ENCODE measurements at places on chromosomes 3 and 15.

DNA sequence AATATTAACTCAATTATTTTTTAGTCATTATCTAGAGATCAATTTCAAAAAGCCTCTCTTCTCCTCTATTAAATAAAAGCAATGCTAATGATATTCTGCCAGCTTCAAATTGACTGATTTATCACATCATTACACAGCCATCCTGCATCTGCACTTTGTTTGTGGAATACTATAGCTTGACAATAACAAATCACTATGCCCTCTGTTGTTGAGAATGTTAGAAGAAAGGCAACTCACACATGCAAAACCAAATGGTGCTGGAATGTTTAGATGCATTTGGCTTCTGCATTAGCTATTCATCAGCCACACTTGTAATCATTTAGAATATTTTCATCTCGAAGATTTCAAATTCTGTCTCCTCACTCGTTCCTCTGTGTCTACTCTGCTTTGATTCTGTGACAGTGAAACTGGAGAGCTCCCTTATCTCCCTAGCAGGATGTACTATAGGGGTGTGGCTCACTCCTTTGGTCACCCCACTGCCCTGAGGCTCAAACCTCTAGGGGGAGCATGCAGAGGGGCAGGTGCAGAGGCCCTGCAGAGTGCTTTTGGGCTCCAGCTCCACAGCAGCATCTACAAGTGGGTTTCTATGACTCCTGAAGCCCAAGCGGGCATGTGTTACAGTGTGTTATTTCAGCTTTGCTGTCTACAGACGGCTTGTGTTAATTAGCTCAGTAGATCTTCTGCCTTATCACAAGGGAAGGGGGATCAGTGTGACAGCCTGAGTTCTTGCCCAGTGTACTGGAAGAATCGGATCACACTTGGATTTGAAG lies 454.1 kb upstream of the BCHE start:
- no peak for DNase-seq

DNA sequence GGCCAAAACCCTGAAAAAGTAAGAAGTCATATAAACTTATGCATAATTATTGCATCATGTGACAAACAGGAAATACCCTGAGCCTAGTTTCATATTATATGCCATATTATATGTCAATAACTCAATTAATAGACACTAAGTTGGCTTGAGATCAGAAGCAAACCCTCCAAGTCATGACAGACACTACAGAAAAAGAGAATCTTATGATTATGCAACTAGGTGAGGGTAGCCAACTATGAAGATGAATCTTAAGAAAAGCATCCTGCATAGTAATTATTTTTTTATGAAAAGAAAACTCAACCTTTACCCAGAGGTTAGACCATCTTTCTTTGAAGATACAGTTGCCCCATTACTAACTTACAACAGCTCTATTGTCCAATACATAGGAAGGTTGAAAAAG lies 192.4 kb upstream of the VEPH1 start:
- no peak for DNase-seq

DNA sequence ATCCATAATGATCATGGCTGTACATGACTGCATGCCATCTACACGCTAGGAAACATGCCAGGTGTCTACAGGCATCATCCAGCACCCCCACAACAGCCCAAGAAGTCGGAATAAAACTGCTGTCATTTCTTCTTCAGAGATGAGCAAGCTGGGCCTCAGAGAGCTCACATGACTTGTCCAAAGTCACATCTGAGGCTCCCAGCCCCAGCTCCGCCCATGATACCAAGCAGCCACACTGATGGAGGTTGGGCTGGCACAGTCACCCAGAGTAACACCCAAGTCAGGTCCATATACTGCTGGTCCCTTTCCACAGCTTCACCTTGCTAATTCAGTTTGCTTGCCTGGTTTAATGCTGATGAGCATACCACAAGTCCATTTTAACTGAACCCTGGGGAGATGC lies 116.6 kb downstream of the SEC22A start:
- no peak for DNase-seq

GRCh38 chr3:194573680-194574437 lies 59.4 kb downstream of the TMEM44 start:
- DNase-seq, result peak; percentile 83

DNA sequence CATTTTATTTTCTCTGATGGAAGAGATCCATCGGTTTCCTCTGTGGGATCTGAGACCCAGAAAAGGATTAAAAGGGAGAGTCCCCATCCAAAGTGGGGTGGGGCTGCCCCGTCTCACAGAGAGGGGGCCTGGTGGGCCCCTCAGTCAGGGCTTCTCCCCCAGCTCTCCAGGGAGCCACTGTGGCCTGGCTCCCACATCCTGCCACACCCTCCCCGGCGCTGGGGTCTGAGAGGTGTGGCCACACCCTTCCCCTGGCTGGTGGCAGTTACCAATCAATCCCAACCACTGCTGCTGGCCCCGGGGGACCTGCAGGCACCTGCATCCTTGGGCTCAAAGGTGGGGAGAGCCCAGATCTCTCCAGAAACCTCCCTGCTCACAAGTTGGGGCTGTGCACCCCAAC lies 161.8 kb upstream of the IQSEC1 start:
- DNase-seq, result peak; percentile 67

GRCh38 chr15:95864467-95864886 lies 466.0 kb upstream of the NR2F2 start:
- DNase-seq, result no peak

- DNase-seq, result peak; percentile 39
Observed at GRCh38 chr3:127775398-127776109, 46.8 kb downstream of the MGLL start.

GRCh38 chr3:34408088-34408487 lies 609.7 kb downstream of the PDCD6IP start:
- DNase-seq, result no peak

DNA sequence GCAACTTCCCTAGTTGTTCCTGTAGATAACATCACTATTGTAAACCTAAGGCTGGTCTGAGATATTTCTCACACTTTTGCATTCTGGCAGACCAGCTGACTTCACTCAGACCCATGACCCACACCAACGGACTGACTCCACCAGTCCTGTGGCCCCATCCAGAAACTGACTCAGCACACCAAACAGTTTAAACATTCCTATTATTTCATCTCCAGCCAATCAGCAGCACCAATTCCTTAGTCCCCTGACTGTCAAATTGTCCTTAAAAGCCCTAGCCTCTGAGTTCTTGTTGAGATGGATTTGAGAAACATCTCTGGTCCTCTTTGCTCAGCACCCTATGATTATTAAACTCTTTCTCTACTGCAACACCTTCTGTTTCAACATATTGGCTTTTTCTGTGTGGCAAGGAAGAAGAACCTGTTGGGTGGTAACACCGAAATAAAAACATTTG lies 12.2 kb upstream of the IDH2 start:
- no peak for DNase-seq

- DNase-seq, result no peak
Observed at GRCh38 chr3:126715432-126715831, 11.4 kb downstream of the CHCHD6 start.

- no peak for DNase-seq
Observed at GRCh38 chr15:40486066-40486770, 15.4 kb downstream of the CHST14 start.

DNA sequence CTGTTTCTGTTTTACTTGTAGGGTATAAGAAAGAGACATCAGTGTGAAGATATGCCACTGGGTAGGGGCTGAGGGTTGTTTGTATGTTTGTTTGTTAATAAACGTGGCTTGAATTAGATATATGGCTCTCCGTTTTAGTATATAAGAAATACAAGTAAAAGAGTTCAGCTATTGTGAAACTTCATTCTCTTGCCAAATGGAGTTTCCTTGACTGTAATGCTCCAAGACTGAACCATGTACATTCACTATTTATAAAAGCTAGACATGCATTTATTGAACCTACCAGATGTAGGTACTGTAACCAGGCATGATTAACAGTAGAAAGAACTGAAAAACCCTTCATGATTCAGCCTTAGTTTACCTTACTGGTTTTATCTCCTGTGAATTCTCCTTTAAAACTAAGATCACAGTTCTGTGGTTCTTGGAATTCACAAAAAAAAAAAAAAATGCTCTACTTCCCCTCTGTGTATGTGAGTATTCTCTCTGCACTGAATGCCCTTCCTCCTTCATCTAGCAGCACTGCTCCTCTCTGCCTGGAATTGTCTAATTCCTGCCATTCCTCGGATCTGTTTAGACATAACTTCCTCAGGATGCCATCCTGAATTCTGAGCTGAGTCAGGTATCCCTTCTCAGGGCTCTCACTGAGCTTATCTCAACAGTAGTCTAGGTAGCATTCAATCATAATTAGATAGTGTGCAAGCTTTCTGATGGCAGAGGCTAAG lies 504.4 kb downstream of the FHIT start:
- no peak for DNase-seq

DNA sequence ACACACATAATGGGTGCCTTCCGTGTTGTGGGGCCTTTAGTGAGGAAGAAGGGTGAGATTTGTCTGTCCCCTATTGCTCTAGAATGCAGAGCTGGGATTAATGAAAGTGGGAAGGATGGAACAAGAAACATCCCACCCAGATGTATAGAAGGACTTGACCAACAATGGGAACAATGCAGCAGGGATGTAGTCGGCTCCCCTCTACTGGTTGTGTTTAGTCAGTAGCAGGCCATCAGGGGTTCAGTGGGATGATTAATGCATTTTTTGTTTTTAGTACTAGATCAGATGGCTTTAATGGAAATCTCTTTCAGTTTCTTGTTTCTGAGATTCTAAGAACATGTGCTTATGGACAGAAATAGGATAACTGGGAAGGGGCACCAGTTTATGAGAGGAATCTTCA lies 156.0 kb upstream of the ROPN1 start:
- DNase-seq, result no peak

Data from HuH-7 (cell line).